ENCODE measurements at places on chromosomes 12 and 14. TPM values are rescaled to one million over a fixed set of nuclear protein-coding genes. Genes with fewer than 3 reads are reported as not detected.

- H3K27me3 ChIP-seq, result no peaks in the 10 kb centered on the region
- no peaks in the 10 kb centered on the region for H3K36me3 ChIP-seq
- no peak for DNase-seq
- H3K4me1 ChIP-seq, result no peaks in the 10 kb centered on the region
Measured at GRCh38 chr14:101604228-101604934, 43.1 kb downstream of the DIO3 start.

Gene TMEM263
- total RNA-seq, result 27.8 TPM

Gene KIF26A
- total RNA-seq, result 1.2 TPM

GRCh38 chr14:33515441-33515840 lies 435.4 kb downstream of the EGLN3 start:
- no peaks in the 10 kb centered on the region for H3K4me1 ChIP-seq
- no peak for DNase-seq
- H3K36me3 ChIP-seq, result no peaks in the 10 kb centered on the region
- H3K27me3 ChIP-seq, result no peaks in the 10 kb centered on the region
- H3K27ac ChIP-seq, result no peak overlapping the region

DNA sequence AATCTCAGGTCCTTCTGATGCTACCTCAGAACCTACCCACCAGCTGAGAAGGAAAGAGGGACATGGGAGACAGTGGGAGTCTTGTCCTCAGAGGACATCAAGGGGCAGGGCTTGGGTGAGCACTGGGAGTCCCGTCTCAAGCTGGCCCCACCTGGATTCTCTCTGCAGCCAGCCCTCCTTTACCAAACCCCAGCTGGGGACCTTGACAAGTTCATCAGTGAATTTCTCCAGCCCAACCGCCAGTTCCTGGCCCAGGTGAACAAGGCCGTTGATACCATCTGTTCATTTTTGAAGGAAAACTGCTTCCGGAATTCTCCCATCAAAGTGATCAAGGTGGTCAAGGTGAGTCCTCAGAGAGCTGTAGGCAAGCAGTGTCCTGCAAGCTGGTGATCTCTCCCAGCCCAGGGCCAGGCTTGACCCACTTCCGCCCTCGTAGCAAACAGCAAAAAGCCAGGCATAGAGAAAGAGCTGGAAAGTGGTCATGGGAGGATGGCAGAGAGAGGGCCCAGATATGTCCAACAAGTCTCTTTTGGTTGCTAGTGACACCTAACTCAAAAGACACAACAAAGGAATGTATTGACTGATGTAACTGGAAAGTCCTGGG lies 14.2 kb upstream of the OAS2 start:
- no peaks in the 10 kb centered on the region for H3K27me3 ChIP-seq
- peaks cover 23% of the 10 kb centered on the region for H3K36me3 ChIP-seq
- no peak overlapping the region for H3K4me3 ChIP-seq
- H3K4me1 ChIP-seq, result no peaks in the 10 kb centered on the region
- DNase-seq, result no peak
- H3K27ac ChIP-seq, result no peak overlapping the region

DNA sequence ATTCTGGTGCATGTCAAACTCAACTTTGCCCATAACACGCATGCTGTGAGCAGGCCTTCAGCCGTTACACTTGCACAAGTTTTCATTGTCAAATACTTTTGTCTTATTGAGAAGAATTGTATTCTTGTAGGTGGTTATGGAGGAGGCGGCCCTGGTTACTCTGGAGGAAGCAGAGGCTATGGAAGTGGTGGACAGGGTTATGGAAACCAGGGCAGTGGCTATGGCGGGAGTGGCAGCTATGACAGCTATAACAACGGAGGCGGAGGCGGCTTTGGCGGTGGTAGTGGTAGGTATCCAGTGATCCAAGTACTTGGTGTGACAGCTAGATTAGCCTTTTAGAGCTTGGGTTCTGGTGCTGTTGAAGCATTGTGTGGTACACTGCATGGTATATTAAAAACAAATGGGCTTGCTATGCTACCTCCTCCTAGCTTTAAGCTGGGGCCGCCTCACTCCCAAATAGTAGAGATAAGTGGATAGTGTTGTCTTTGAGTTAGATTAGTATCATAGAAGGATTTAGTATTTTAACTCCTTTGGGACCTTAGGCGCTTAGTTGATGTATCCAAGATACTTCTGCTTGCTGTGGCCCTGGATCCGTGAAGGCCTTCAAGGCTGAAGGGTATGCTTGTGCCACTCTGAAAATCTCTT lies 2.5 kb downstream of the HNRNPA1 start:
- peaks cover 52% of the 10 kb centered on the region for H3K36me3 ChIP-seq
- peak overlapping the region; percentile 64 for H3K4me3 ChIP-seq
- H3K27ac ChIP-seq, result no peak overlapping the region
- no peak for DNase-seq
- peaks cover 57% of the 10 kb centered on the region for H3K4me1 ChIP-seq
- no peaks in the 10 kb centered on the region for H3K27me3 ChIP-seq

GRCh38 chr12:58481811-58482210 lies 438.5 kb downstream of the LRIG3 start:
- H3K4me1 ChIP-seq, result no peaks in the 10 kb centered on the region
- no peak overlapping the region for H3K27ac ChIP-seq
- H3K36me3 ChIP-seq, result no peaks in the 10 kb centered on the region
- H3K4me3 ChIP-seq, result no peak overlapping the region
- DNase-seq, result no peak
- H3K27me3 ChIP-seq, result no peaks in the 10 kb centered on the region

Gene DDX47
- 21.4 TPM for total RNA-seq

DNA sequence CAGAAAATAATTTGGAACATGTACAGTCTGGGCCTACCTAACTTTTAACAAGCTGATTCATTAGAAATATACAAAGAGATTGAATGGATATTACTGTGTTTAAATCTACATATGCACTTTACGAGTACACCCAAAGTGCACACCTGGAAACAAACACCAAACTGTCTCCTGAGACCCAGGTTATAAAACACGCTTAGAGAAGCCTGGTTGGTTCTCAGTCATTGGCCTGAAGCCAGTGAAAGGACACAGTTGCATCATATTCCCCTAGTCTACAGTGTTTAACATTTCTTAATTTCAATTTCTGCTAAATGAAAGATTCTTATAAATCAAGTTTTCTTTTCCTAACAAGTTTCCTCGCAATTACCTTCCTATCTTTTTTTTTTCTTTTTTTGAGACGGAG lies 209.5 kb downstream of the FBXL14 start:
- no peaks in the 10 kb centered on the region for H3K4me1 ChIP-seq
- peaks cover 15% of the 10 kb centered on the region for H3K36me3 ChIP-seq
- no peaks in the 10 kb centered on the region for H3K27me3 ChIP-seq
- no peak for DNase-seq
- no peak overlapping the region for H3K27ac ChIP-seq

Gene WDR20
- total RNA-seq, result 13.9 TPM

- H3K4me1 ChIP-seq, result peaks cover 28% of the 10 kb centered on the region
- no peaks in the 10 kb centered on the region for H3K27me3 ChIP-seq
- no peak overlapping the region for H3K4me3 ChIP-seq
- no peaks in the 10 kb centered on the region for H3K36me3 ChIP-seq
- H3K27ac ChIP-seq, result no peak overlapping the region
Measured at GRCh38 chr14:88834883-88835431, 10.5 kb downstream of the TTC8 start.

DNA sequence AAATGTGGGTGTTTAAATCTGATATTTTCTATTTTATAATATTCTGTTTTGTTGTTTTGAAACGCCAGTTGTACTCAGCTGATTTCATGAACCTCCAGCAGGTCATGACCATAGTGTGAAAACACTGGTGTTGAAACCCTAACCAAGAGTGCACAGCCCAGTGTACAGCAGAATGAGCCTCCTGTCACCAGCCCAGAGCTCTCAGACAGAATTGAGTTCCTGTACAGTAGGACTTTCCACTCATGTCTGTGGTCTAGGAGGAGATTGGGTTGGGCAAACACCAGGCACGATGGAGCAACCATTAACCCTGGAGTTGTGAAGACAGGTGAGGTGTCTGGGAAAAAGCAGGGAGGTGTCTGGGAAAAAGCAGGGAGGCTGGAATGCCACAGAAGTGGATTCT lies 908.8 kb downstream of the VRK1 start:
- no peaks in the 10 kb centered on the region for H3K4me1 ChIP-seq
- DNase-seq, result no peak
- H3K36me3 ChIP-seq, result no peaks in the 10 kb centered on the region
- H3K27ac ChIP-seq, result peak overlapping the region; percentile 14

DNA sequence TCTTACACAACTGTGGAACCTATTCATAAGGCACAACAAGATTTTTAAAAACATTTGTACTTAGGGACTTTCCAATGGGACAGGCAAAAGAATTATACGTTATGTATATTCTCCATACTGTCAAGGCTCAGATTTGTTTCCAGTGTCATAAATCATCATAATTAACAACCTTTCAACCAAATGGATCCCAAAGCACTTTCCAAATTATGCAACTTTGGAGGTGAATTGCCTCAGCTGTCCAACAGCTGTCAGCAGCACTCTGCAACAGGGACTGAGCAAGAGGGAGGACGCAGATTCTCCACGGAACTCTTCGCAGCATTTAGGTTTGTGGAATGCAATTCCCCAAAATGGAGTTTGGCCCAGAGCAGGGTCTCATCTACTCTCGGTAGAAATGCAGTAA lies 186.6 kb downstream of the PAX9 start:
- H3K36me3 ChIP-seq, result no peaks in the 10 kb centered on the region
- no peaks in the 10 kb centered on the region for H3K27me3 ChIP-seq
- H3K4me1 ChIP-seq, result no peaks in the 10 kb centered on the region
- H3K27ac ChIP-seq, result no peak overlapping the region
- DNase-seq, result no peak
- H3K4me3 ChIP-seq, result no peak overlapping the region

Gene ZNF140
- 34.1 TPM for total RNA-seq

Gene OTOGL
- total RNA-seq, result 1.7 TPM

GRCh38 chr12:56991319-56992246 lies 14.8 kb downstream of the ZBTB39 start:
- peaks cover 6% of the 10 kb centered on the region for H3K36me3 ChIP-seq
- H3K4me3 ChIP-seq, result no peak overlapping the region
- DNase-seq, result peak; percentile 59
- H3K27ac ChIP-seq, result peak overlapping the region; percentile 6

Gene IL22
- total RNA-seq, result not detected

Gene CAPZA3
- total RNA-seq, result 1.8 TPM

GRCh38 chr14:89551432-89551831 lies 134.4 kb upstream of the FOXN3 start:
- H3K4me1 ChIP-seq, result no peaks in the 10 kb centered on the region
- no peak for DNase-seq
- H3K4me3 ChIP-seq, result no peak overlapping the region
- no peak overlapping the region for H3K27ac ChIP-seq
- no peaks in the 10 kb centered on the region for H3K27me3 ChIP-seq

- H3K4me1 ChIP-seq, result peaks cover 8% of the 10 kb centered on the region
- no peaks in the 10 kb centered on the region for H3K36me3 ChIP-seq
- peak; percentile 75 for DNase-seq
- no peak overlapping the region for H3K4me3 ChIP-seq
- H3K27ac ChIP-seq, result no peak overlapping the region
Measured at GRCh38 chr14:75418850-75419768, 8.7 kb upstream of the JDP2 start.

DNA sequence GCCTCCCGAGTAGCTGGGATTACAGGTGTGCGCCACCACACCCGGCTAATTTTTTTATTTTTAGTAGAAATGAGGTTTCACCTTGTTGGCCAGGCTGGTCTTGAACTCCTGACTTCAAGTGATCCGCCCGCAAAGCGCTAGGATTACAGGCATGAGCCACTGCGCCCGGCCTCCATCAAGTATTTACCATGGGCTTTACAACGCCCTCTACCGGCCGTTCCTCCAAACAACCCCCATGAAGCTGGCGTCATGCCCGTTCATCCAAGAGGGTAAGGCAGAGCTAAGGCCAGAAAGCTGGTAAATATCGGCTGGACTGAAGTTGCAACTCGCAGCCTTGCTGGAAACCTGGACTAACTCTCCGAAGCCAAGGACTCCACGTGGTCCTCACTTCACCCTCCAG lies 41.6 kb downstream of the RNF34 start:
- H3K27ac ChIP-seq, result no peak overlapping the region
- peak; percentile 57 for DNase-seq
- peaks cover 21% of the 10 kb centered on the region for H3K4me1 ChIP-seq
- H3K4me3 ChIP-seq, result no peak overlapping the region

Gene ISM2
- total RNA-seq, result not detected

DNA sequence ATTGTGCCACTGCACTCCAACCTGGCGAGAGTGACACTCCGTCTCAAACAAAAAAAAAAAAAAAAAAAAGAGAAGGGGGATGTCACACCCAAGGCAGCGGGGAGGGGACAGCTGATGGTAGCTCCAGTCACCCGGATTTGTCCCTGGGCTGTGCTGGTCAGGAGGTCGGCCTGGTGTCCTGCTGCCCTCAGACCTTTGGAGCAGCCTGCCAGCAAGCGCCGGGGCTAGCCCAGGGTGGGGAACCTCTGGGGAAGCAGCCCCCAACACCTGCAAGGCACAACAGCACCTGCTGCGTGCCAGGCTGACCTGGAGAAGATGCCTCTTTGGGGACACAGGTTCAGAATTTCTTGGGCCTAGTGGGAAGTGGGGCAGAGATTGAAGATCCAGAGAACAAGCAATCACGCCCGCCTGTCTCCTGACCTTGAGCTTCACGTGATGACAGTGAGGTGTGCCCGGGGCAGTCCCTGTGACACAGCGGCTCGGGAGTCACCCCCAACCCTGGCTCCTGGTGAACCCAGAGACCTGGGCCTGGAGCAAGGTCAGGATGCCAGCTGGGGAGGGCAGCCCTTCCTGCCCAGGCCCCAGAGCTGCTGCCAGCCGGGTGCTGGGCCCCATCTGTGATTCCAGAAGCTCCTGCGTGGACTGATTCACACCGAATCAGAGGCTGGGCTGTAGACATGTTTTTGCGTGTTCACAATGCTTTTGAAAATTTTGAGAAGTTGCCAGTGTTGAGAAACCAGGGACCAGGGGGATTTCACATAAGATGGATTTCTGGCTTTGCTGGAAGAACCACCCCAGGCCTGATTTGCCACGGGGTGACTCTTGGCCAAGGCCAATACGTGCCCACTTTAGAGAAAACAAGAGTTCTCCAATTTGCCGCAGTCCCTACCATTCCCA lies 66.4 kb downstream of the RFLNA start:
- no peaks in the 10 kb centered on the region for H3K27me3 ChIP-seq
- peak overlapping the region; percentile 82 for H3K27ac ChIP-seq
- H3K4me1 ChIP-seq, result peaks cover 35% of the 10 kb centered on the region
- H3K4me3 ChIP-seq, result no peak overlapping the region
- DNase-seq, result no peak
- H3K36me3 ChIP-seq, result peaks cover 96% of the 10 kb centered on the region
